ENCODE measurements at places on chromosomes 4 and X. TPM values are rescaled to one million over a fixed set of nuclear protein-coding genes. Genes with fewer than 3 reads are reported as not detected.

The FAM9C gene
- total RNA-seq, result not detected

The IL15 gene
- total RNA-seq, result 4.8 TPM

The RASGEF1B gene
- total RNA-seq, result 0.77 TPM

- DNase-seq, result no peak
These were observed 64.3 kb downstream of the TMEM131L start for GRCh38 chr4:153530284-153530999.

- DNase-seq, result no peak
These were observed 5.8 kb downstream of the WAS start for GRCh38 chrX:48689208-48689920.

DNA sequence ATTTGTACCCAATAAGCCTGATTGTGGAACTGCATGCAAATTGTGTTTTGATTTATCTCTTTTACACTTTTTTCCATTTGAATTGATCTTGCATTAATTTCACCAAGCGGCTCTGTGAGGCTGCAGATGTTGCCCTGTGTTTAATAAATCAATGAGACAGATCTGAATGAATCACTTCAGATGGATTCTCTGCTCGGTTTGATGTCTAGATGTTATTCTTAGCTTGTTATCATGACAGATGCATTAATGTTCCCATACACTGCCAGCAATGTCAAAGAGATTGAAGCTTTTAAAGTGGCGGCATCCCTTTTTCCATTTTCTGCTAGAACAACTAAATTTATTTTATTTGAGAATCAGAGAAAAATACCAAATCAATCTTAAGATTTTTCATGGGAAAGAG lies 6.3 kb downstream of the DACH2 start:
- no peak for DNase-seq

The VSIG4 gene
- total RNA-seq, result not detected

GRCh38 chrX:23136816-23137215 lies 137.1 kb downstream of the DDX53 start:
- DNase-seq, result no peak

All from astrocyte (in vitro differentiated cells and primary cell).